Stimulated activated CD8-positive, alpha-beta memory T cell treated with anti-CD3 and anti-CD28 coated beads, Interleukin-4, amount 100 ng/mL, for 4 hours (primary cell): ENCODE measurements at places on chromosomes 4 and X.

DNA sequence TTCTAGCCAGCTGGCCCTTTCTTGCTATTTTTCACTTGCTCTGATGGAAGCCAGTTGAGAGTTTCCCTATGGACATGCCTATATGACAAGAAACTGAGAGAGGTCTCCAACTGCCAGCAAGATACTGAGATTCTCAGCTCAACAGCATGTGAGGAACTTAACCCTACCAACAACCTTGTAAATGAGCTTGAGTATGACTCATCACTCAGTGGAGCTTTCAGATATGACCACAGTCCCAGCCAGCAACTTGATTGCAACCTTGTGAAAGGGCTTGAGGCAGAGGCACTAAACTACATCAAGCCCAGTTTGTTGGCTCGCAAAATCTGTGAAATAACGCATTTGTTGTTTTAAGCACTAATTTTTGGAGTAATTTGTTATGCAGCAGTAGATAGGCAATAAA is 175.8 kb downstream of the COMMD8 start:
- no peak for DNase-seq

DNA sequence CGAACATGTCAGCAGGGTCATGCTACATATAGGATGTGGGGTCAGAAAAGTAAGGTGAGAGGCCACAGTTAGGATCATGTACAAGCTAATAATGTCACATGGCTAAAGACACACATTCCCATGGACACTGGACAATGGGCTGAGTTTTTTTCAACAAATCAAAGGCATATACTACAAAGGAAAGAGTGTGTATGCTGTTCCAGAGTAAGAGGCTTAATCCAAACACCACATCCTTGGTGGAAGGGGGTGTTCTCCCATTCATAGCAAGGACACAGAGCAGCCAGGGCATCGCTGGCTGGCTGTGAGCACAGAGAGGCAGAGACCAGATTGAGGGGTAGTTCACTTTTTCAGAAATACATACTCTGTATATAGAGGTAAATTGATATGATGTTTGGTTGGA is 131.7 kb downstream of the MGST2 start:
- no peak for DNase-seq

- no peak for DNase-seq
Observed at GRCh38 chrX:145817331-145818185, at the start of gene SLITRK2. Gene SLITRK2, plus strand, starts transcription at chrX:145817829. Its CDS starts 4,597 bp downstream, at chrX:145822426.

DNA sequence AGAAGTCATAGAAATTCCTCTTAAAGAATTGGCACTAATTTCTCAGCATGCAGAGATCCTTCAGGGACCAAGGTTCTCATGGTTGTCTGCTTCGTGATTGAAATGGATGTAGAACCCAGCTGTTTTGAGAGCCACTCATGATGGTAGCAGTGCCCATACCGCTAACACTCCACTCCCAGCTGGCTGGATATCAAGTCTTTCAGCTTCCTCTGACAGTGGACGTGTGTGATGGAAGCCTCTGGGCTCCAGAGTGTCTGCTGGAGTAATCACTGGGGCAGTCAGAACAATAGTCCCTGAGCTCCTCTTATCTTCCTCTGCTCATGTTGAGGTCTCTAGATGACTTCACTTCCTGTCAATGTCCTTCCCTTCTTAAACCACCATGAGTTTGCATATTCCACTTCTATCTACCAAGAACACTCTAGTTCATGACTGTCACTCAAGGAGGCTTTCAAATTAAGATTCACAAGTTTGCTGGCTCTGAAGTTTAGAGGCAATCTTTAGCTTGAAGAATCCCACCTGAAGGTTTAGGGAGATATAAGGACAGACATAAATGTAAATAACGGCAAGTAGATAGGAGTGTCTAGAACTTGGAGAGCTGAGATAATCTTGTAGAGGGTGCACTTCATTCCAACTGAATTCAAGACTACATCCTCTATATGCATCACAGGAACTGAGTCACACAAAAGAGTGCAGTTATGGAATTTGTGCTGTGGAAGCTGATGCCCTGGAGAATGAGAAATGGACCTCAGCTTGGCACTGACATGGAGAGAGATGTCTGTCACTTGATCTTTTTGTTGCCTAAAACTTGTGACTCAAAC is 64.5 kb upstream of the WDR1 start:
- DNase-seq, result no peak

- no peak for DNase-seq
Observed at GRCh38 chr4:89177807-89178206, 66.5 kb downstream of the TIGD2 start.

DNA sequence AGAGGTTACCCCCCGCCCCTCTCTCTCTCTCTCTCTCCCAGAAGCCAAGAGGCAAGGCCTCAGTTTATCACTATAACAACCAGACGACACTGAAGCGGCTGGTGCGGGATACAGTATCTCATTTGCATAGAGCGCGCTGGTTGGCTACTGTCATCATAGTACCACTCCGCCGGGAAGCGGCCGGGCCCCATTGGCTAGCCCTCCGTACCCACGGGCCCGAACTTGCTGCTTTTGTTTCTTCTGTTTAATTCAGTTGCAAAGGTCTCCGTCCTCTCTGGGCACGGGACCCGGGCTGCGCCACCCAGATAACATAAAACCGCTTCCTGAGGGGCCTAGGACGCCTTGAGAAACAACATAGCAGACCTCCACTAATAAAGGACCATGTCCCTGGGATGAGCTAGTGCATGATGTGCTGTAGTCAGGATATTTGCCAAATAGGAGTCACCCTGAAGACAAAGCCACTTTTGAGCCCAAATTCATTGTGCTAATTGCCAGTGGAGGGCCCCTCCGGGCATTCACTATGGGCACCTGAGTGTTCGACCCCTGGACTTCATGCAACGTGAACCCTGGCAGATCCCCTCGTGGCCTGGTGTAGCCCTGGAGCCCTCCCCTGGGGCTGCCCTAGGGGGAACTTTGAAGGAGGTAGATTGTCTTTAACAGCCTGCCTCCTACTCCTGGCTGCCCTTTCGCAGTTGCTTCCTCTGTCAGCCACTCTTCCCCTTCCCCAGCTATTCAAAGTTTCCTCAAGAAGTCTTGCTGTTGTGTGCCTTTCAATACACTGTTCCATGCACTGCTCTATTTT is at the start of gene PCYT1B:
PCYT1B (minus strand) TSS at position 91 of the 802 bp plus-strand sequence. CDS start 242 bp downstream, outside the sequence.
- DNase-seq, result peak; percentile 13

DNA sequence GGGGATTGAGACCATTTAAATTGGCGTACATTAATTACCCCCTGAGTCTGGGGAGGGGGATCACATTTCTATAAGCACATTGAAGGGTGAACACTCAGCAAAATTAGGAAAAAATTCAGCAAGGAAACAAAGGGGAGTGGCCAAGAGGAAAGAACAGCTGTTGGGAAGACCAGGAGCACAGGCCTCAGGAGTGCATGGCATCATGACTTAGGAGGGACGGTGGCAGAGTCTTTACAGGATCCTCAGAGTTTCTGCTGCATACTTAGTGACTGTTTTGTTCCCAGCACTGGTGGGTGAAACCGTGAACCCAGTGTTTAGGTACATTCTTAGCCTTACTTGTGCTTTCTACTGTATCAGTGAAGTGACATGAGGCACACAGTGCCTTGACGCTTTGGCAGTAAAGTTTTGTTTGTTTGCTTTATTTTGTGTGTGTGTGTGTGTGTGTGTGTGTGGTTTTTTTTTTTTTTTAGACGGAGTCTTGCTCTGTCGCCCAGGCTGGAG is 121.3 kb downstream of the CBR4 start:
- no peak for DNase-seq

- DNase-seq, result no peak
Observed at GRCh38 chr4:181507938-181508337, 735.3 kb upstream of the TENM3 start.

DNA sequence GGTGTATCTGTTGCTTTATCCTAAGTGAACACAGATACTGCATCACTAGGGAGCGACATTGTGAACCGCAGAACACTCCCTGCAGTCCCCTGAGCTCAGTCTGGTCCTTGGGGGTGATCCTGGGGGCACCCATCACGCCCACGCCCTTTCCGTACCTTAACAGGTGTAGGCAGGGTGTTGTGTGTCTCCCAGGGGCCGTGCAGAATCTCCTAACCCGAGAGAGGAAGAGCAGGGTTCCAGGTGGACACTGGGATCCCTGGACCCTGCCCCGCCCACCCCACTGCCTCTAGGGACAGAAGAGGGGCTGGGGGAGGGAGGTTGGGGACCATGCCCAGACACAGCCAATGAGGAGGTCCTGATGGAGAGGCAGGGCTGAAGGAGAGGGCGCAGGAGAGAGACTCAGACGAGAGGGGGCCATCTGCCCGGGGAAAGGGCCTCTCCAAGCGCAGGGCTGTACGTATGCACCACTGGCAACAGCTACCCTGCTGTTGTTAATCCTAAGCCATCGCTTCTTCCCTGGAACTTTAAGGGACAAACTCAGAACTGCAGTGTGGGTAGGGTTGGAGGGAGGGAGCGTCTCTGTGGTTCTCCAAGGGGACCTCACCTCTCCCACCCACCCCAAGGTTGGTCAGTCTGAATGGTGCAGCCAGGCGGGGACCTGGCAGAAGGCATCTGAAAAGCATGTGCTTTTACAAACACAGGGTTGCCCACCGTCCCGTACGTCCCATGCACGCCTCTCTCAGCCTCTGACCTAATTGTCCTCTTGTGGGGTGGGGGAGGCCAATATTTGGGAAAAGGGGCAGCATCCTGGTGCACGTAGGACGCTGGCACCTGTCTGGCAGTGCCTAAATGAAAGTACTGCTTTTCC is 2.5 kb downstream of the P2RY8 start:
- DNase-seq, result peak; percentile 10

- DNase-seq, result no peak
Observed at GRCh38 chrX:154890990-154891639, 5.0 kb downstream of the F8A1 start.

- no peak for DNase-seq
Observed at GRCh38 chr4:160835789-160836188, 1328.0 kb downstream of the FSTL5 start.

- DNase-seq, result no peak
Observed at GRCh38 chrX:124540474-124540873, 194.1 kb downstream of the SH2D1A start.

- DNase-seq, result no peak
Observed at GRCh38 chr4:151664289-151664688, 96.5 kb downstream of the GATB start.

DNA sequence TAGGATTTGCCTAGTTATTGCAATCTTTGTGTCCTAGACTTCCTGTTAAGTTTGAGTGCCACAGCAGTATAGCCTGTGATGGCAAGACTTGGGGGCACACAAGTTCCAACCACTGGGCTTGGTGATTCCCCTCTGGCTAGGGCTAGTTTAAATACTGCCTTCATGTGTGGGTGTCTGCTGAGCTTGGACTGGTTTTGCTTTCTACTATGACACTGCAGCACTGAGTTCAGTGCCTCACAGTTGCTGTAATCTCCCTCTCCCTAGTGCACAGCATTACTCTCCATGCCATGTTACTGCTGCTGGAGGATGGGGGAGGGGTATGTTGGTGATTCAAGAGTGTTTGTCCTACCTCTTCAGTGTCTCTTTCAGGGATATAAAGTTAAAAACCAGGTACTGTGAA is 379.6 kb downstream of the IL15 start:
- no peak for DNase-seq

- no peak for DNase-seq
Observed at GRCh38 chr4:147440442-147440841, 40.5 kb upstream of the EDNRA start.

DNA sequence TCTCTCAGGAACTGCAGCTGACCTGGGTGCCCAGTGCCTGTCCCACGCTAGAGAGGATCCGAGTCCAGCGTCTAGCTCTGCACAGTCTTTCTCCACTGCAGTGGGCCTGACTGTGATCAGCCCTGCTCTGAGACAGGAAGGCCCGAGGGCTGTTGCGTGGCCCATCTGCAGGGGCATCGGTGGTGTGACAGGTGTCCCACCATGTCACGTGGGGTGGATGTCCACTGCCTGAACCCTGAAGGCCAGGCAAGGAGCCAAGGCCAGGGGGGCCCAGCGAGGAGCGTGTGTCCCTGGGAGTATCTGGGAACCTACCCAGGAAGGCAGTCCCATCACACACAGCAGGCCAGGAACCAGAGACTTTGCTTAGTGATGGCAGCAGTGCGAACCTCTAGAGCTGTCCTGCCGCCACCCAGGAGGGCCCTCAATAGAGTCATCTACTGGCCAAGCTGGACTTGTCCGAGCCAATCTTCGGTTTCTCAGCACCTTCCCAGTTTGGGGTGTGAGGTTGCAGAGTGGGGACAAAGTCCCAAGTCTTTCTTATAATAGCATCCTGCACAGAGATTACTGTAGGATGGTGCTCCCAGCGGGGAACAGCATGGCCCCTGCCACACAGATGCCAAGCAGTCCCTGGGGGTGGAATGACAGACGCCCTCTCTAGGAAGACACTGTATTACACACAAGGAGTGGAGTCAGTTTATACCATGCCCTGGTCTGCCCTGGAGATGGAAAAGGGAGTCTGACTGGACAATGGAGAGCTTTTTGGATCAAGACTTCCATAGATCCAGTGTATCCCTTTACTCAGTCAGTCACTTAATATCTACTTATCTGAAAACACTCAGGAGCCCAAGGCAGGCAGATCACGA is 38.3 kb downstream of the DCTD start:
- DNase-seq, result no peak

GRCh38 chr4:129821963-129822362 is 726.0 kb downstream of the C4orf33 start:
- DNase-seq, result no peak

GRCh38 chr4:88661739-88662138 is 35.9 kb downstream of the NAP1L5 start:
- DNase-seq, result no peak

DNA sequence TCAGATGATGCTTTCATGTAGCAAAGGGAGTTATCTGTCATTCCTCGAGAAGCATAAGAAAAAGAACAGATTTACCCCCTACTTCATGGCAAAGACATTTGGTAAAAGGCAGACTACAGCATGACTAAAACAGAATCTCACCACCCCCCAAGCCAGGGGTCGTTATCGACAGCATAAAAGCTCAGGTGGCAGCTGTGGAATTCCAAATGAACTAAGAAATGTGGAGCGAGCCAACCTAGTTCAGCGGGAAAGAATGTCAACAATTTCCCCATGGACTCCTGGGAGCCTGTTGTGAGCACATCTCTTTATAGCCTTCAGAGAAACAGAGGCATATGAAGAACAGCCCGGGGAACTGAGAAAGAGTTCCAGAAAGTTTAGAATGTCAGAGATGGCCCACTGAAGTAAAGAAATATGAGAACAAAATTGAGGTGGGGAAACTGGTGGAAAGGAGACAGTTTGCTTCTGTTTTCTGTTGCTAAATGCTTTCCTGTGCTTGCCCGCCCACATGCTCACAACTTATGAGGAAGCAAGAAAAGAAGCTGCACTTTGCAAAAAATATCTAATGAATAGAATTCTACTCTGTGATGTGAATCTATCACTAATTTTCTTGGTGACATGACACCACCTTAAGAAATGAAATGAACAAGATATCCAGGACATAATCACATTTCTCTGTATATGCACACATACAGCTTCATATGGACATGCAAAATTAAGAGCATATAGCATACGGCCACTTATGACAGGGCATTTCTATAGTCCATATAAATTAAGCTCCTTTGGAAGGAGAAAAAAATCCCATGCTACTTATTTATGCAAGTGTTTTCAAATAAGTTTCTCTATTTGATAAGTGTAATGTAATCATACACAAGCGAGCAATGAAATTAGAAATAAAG is 135.3 kb upstream of the MID1 start:
- DNase-seq, result no peak

DNA sequence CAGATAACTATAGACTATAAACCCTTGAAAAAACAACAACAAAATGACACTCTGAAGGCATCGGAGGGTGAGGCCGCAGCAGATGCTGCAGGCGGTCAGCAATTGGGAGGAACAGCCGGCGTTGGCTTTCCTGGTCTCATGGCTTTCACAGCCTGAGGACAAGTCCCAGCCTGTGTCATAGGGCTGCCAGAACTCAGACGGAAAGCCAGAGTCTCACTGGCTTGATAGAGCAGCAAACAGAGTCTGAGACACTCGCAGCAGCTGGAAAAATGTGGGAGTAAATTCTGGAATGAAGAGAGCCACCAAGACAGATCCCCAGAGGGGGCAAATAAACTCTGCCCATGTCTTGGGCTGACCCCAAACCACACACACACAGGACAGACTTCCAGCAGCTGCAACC is 86.3 kb downstream of the PPP2R2C start:
- DNase-seq, result no peak
